ENCODE measurements at places on chromosomes 5 and 9.

DNA sequence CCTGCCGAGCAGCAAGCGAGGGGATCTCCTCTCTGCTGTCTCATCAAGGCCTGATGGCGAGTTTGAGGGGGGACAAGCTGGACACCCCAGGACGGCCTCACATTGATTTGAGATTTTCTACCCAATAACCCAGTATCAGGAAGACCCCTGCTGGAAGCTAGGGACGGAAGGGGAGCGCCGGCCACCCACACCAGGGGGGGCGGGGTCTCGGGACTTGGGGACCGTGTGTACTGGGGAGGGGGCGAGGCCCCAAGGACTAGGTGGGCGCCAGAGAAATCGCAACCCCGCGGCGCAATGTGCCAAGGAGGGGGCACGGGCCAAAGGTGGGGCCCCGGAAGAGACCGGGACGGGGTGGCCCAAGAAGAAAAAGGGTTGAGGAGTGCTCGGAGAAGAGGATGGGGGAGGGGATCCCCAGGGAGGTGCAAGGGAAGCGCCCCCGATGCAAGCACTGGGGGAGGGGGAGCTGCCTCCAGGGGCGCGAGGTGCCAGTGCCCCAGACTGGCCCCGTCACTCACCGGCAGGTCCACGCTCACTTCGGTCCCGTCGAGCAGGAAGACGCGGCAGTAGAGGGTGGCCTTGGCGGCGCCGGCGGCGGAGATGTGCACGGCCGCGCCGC, 1.1 kb downstream of the EPB41L4B start:
- no peak for DNase-seq

DNA sequence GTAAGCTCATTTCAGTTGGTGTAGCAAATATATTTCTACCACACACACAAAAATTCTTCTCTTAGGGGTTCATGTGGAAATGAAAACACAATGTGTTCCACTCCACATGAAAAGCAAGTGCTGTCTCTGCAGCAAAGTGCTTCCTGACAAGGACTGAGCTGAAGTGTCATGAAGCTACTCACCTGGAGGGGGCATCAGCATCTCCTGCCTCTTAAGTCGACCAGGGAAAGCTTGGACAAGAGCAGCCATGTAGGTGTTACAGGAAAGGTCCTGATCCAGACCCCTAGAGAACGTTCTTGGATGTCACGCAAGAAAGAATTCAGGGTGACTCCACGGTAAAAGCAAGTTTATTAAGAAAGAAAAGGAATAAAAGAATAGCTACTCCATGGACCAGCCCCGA, 62.8 kb downstream of the SV2C start:
- no peak for DNase-seq

DNA sequence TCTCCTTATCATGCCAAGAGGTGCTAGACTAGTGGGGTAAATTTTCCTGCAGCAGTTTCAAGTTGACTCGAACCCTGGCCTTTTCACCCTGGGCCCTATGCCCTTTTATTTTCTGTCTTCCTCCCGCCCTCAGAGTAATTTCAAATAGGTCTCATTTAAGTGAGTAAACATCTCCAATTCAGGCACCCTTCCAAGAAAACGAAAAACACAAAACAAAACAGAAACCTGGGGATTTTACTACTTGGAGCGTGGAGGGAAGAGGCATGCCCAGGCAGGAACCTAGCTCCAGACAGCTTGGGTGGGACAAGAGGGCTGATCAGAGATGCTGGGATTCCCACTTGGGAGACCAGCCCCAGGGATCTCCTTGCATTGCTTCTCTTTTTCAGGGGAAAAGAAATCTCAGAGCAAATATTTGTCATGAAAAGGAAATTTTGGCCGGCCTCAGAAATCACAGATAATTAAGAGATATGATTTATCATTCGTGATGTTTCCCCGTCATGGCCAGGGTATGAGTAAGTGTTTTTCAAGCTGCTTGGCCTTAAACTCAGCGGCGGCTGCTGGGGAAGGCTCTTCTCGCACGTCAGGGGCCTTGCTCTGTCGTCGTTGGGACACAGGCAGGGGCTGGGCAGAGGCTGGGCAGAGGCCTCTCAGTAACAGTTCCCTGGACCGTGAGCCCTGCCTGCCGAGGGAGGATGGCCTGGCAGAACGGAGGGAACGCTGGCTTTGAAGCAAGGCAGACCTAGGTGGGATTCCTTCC, 248.6 kb upstream of the KLF4 start:
- peak; percentile 65 for DNase-seq

GRCh38 chr5:43156388-43156787, 35.6 kb upstream of the NIM1K start:
- DNase-seq, result no peak

Measured in NCI-H460 (cell line).